AG09319 (cell line): ENCODE measurements at places on chromosomes 11 and 22.

- DNase-seq: no peak
Observed at GRCh38 chr11:118658429-118659313, 20.8 kb downstream of the TREH start.

GRCh38 chr11:73716153-73717056, 44.5 kb downstream of the RAB6A start:
- no peak for DNase-seq

DNA sequence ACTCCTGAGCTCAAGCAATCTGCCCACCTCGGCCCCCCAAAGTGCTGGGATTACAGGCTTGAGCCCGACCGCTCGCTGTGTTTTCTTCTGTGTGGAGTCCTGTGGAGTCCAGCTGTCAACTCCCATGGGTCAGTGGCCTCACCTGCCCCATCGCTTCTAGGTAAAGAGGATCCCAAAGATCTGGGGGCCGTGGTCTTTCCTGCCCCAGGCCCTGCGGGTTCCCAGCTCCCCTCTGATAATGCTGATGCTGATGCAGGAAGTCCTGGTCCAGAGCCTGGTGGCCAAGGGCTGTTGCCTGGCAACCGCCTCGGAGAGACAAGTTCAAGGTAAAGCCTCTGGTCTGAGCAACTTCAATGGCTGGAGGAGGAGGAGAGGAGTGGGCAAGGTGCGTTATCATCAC, 9.6 kb downstream of the SSTR3 start:
- no peak for DNase-seq

DNA sequence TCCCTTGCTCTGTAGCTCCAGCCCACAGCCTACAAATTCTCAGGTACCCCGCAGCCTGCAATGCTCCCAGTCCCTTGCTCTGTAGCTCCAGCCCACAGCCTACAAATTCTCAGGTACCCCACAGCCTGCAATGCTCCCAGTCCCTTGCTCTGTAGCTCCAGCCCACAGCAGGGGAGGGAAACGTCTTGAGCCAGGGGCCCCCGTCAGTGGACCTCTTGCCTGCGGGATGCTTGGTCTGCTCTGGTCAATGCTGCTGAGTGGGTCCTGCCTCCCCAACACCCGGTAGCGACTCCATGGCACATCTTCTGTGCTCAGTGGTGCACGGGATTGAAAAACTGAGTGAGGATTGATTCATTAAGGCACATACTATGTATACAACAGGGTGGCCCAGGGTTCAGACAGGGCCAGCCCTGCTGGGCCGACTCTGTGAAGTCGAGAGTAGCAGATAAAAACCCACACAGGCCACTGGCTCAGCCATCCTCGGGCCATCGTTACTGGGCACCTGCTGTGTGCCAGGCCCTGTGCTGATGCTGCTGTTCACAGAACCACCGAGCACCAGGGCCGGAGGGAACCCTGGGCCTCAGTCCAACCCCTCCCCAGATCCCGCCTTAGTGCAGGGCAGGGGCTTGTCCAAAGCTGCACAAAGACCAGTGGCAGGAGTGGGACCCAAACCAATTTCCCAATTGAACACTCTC, 69.7 kb downstream of the MYO7A start:
- DNase-seq: no peak

- DNase-seq: no peak
Observed at GRCh38 chr11:42422090-42422489, 889.7 kb upstream of the API5 start.

GRCh38 chr11:118895093-118896039, 11.7 kb downstream of the CXCR5 start:
- no peak for DNase-seq

DNA sequence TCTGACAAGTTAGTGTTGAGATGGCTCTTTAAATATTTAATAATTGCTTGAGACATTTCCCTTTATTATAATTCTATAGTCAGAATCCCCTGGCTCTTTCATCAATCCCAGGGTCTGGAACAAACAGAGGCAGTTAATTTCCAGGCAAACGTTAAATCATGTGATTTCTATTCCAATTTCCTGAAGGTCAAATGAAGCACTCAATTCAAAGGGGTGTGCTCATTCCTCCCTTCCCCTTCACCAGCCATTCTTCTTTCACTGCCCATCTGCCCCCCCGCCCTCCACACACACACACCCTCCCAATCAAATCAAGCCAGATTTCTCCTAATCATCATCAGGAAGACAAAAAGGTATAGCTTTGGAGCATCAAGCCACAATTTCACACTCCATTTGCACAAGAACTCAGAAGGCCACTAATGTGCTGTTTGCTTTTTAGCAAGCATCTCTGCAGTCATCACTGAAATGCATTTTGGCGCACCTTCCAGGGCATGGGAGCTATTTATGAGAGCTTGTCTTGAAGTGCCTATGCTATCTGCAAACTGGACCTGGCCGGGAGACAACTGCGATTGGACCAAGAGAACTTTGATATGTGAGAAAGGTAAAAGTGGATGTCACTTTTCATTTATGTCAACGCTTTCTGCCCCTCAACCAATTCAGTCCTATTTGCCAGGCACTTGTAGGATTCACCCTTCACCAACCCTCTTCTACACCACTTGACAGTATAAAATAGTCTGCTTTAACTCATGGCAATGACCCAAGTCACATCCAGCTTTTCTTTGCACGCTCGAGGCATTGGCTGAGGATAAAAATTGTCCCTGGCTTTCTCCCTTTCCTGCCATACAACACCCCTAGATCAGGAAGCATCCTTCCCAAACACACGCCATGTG, 315.1 kb upstream of the API5 start:
- DNase-seq: no peak

DNA sequence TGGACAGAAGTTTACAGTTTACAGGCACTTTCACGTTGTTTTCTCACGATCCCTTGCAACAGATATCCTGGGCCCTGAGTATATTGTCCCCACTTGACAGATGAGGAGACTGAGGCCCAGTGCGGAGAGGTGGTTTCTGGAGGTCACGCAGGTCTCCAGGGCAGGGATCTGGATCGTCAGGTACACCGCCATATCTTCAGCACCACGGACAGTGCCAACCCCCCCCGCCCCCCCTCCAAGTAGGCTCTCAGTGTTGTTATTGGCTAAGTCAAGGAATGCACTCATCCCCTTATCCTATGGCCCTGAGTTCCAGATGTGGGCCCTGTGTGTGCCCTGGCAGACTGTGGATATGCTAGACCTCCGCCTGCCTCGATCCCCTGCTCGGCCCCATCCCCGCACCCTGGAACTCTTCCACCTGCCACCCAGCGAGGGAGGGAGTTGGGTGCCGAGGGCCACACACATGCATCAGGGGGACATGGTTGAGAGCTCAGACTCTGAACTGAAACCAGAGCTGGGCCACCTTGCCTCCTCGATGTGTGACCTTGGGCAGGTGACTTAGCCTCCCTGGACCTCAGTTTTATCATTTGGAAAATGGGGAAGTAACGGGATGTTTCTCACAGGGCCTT, 37.5 kb downstream of the MPPED1 start:
- no peak for DNase-seq

- no peak for DNase-seq
Observed at GRCh38 chr22:23127055-23127756, 14.6 kb downstream of the RSPH14 start.

- no peak for DNase-seq
Observed at GRCh38 chr11:78156127-78156844, 16.9 kb upstream of the ALG8 start.

GRCh38 chr11:70633610-70634009, 235.3 kb downstream of the CTTN start:
- no peak for DNase-seq

- no peak for DNase-seq
Observed at GRCh38 chr11:15093432-15093831, 20.0 kb downstream of the CALCB start.
